ENCODE measurements at places on chromosomes 1 and 21.

DNA sequence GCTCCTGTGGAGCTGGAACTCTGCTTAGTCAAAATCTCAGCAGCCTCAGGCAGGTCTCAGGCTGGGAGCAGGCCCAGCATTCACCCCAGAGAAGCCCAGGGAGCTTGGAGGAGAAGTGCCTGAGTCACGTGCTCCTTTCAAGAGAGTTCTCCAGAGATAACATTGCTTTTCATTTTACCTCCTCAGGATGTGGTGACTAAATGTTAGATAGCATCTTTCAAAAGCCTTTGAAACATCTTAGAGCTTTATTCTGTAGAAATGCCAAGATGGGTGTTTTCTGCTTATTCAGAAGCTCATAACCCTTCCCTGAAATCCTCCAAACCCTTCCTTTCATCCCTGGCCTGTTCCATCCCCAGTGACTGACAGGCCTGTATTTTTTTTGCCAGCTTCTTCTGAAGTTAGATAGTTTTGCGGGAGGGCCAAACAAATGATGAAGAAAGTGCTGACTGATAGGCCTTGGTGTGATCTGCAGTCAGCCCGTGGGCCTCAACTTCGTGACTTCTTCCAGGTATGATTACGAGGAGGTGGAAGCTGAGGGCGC is 58.0 kb downstream of the PGM1 start:
- DNase-seq = no peak

DNA sequence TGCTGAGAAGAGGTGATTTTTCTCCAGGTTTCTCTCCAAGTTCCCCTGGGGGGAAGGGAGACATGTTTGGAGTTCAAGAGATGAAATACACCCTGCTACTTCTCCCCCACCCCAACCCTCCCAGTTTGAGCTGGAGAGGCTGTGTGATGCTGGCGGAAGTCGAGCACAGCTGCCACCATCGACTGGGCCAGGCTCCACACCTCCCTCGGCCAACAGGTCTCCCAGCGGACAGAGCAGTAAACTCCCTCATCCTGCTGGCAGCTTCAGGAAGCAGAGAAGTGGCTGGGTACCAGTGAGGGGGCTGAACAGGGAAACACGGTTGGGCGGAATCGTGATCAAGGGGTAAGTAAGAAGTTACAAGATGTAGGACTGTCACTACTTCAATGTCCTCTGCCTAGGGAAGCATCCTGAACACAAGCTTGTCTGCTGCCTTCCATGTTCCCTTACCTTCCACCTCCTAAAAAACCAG is 6.6 kb upstream of the NHLH1 start:
- peak; percentile 47 for DNase-seq

- no peak for DNase-seq
Measured at GRCh38 chr1:225685476-225686176, 32.7 kb upstream of the ENAH start.

GRCh38 chr1:95551201-95551600 is 317.2 kb downstream of the RWDD3 start:
- DNase-seq = no peak
